ENCODE measurements at places on chromosomes 11 and 22. TPM values are rescaled to one million over a fixed set of nuclear protein-coding genes. Genes with fewer than 3 reads are reported as not detected.

DNA sequence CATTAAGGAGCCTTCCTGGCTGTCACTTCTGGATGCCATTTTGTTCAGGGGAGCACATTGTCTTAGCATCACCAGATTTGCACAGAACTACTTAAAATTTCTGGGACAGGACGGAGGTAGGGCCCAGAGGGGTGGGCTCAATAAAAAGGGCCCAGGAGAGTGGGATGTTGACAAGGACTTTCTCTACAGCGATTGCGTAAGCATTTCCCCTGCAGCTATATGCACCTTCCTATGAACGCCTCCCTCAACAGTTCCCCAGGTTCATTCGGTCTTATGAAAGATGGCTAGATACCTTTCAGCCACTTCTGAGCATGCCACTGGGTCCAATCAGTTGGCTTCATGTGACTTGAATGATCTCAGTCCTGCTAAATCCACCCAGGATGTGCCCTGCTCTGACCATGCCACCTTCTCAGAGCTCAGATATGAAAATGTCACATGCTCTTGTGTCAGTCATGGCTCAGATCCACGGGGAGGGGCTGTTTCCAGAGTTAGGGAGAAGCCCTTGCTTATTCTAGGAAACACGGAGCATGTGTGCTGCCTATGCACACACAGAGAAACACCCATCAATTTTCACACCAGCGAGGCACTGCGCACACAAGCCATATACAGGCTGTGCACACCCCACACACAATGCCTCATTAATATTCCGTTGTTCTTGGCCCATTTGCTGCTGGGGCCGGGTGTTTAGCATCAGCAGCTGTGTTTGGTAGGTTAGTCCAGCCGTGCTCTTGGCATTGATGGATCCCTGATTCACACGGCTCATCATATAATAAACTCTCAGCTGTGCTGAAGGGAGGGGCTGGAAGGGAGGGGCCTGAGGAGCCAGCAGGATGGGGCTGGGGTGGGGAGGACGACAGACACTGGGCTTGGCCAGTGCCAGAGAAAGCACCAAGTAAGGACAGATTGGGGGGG lies 52.5 kb upstream of the NNMT start:
- no peaks in the 10 kb centered on the region for H3K27me3 ChIP-seq
- H3K4me3 ChIP-seq = peak overlapping the region; percentile 57
- H3K27ac ChIP-seq = peak overlapping the region; percentile 88

DNA sequence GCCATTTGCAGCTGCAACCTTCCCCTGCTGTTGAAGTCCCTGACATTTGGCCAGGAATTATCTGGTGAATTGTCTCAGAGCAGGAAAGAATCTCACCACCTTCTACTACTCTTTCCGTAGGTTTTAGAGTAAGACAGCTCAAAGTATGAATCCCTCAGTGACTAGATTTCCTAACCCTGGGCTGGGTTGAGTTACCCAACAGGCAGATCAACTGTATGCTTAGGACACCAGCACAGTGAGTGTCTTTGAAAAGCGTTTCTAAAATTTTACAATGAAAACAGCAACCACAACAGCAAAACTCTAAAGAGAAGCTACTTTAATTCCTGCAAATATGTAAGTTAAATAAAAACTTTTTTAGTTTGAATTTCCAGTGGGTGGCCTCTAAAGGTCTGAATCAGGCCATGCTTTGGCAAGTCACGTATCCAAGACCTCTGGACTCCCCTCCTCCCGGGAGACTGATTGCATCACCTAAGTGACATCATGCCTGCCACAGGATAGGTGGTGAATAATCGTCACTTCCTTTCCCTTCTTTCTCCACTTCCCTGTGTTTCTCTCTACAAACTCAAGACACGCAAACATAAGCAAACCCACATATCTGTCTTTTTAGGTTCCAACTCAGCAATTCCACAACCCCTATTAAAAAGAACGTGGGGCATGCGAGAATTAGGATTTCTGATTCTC lies 7.8 kb downstream of the OR8B12 start:
- no peak overlapping the region for H3K27ac ChIP-seq
- no peaks in the 10 kb centered on the region for H3K4me1 ChIP-seq
- no peaks in the 10 kb centered on the region for H3K36me3 ChIP-seq

DNA sequence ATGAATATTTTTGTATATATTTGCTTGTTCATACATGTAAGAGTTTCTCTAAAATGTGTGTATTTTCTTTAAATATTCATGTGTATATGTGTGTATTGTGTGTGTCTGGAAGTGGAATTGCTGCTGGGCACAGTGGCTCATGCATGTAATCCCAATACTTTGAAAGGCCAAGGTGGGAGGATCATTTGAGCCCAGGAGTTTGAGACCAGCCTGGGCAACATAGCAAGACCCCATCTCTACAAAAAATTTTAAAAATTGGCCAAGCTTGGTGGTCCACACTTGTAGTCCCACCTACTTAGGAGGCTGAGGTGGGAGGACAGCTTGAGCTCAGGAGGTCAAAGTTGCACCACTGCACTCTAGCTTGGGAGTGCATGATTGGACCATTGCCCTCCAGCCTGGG lies 4.7 kb upstream of the LGR4 start:
- peaks cover 3% of the 10 kb centered on the region for H3K27me3 ChIP-seq
- peaks cover 3% of the 10 kb centered on the region for H3K36me3 ChIP-seq
- H3K27ac ChIP-seq = no peak overlapping the region

GRCh38 chr11:27120211-27120610 lies 79.6 kb downstream of the BBOX1 start:
- DNase-seq = no peak
- H3K27ac ChIP-seq = no peak overlapping the region
- no peaks in the 10 kb centered on the region for H3K27me3 ChIP-seq
- H3K36me3 ChIP-seq = peaks cover 4% of the 10 kb centered on the region

DNA sequence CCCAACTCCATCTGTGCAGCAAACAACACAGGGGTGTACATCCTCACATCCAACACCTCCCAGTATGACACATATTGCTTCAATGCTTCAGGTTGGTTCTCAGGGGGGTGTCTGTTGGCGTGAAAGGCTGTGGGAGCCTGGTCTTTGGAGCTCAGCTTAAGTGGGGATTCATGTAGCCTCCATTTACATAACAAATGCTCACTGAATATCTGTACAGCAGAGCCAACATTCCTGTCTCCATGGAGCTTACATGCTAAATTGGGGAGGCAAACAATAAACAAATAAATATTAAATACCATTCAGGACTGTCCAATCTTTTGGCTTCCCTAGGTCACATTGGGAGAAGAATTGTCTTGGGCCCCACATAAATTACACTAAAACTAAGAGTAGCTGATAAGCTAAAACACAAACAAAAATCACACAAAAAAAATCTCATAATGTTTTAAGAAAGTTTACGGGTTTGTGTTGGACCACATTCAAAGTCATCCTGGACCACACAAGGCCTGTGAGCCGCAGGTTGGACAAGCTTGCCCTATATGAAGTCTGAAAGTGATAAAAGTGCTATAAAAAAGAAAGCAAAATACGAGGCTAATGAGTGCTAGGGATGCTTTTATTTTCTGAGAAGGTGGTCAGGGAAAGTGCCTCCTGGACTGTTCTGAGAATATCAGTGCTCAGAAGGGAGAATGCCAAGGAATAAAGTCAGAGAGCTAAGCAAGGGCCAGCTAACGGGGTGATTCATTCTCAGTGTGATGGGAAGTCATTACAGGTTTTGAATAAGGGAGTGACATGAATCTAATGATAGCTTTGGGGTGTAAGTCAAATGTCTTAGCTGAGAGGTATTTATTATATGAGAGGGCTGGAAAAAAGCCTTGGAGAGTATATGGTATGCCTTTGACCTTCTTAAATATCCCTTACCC lies 41.6 kb downstream of the CD44 start:
- peaks cover 48% of the 10 kb centered on the region for H3K4me1 ChIP-seq
- no peaks in the 10 kb centered on the region for H3K27me3 ChIP-seq
- H3K4me3 ChIP-seq = no peak overlapping the region
- H3K36me3 ChIP-seq = no peaks in the 10 kb centered on the region
- no peak for DNase-seq
- peak overlapping the region; percentile 44 for H3K27ac ChIP-seq

LRRC74B gene
- total RNA-seq = not detected

DNA sequence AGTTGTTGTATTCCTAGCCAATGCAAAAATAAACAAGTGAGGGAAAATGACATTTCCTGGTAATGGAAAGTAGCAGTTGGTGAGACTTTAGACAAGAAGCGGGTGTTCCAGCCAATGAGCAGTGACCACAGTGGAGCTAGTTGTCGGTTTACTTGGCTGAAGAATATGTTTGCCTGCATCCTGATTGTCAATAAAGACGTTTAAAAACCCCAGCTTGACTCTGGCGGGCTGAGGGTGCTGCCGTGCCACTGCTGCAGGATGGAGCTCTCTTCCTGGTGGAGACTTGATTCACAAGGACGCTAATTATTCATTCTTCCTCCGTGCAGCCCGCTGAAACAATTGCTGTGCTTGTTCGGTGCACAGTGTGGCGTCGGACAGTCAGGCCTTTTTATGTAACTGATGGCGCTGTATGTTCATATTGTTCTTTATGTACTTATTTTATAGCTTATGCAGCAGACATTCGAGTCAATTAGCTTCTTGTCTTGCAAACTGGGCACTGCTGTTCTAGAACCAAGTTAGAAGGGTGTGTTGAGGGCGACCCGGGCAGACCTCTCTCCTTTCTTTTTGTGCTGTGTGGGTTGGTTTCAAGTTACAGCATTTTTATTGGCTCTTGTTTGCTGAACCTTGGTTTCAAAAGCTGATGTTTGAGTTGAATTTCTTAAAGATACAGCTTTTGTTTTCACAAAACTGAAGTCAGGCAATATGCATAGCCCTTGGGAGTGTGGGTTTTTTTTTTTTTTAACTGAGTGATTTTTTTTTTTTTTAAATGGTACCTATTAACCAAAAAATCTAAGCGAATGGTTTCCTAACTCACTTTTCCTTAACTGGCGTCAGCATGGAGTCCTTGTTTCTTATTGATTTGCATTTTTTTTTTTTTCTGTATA lies 153.9 kb downstream of the TEAD1 start:
- peak overlapping the region; percentile 91 for H3K4me3 ChIP-seq
- H3K27me3 ChIP-seq = no peaks in the 10 kb centered on the region
- peaks cover 81% of the 10 kb centered on the region for H3K4me1 ChIP-seq
- DNase-seq = no peak
- peaks cover 3% of the 10 kb centered on the region for H3K36me3 ChIP-seq

DNA sequence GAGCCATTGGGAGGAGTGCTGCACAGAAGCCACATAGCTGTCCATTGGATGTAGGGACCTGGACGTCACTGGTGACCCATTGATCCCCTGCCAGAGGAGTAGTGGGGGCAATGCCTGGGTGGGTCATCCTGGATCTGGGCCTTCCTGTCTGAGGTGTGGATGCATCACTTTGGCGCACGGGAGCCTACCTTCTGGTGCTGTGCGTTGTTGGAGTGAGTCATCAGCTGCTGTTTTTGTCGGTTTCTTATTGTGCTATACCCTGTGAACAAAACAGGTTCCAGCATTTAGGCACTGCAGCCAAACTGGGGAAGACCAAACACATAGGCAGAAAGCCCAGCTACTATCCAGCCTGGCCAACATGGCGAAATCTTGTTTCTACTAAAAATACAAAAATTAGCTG lies 3.2 kb downstream of the TAF6L start:
- H3K27ac ChIP-seq = no peak overlapping the region
- H3K36me3 ChIP-seq = peaks cover 16% of the 10 kb centered on the region
- no peaks in the 10 kb centered on the region for H3K27me3 ChIP-seq
- peak overlapping the region; percentile 59 for H3K4me3 ChIP-seq

GRCh38 chr11:122874991-122875390 lies 7.6 kb upstream of the JHY start:
- no peak overlapping the region for H3K27ac ChIP-seq
- no peak overlapping the region for H3K4me3 ChIP-seq
- no peaks in the 10 kb centered on the region for H3K36me3 ChIP-seq
- H3K4me1 ChIP-seq = peaks cover 20% of the 10 kb centered on the region
- no peak for DNase-seq

- H3K4me1 ChIP-seq = peaks cover 37% of the 10 kb centered on the region
- peak within 1 kb of the TSS; percentile 98 for H3K27ac ChIP-seq
- H3K27me3 ChIP-seq = no peaks in the 10 kb centered on the region
Measured at GRCh38 chr11:95066716-95067038, at the start of gene SRSF8. Gene SRSF8 (plus strand): TSS chr11:95066919. CDS start chr11:95067227, 308 bp downstream.

DNA sequence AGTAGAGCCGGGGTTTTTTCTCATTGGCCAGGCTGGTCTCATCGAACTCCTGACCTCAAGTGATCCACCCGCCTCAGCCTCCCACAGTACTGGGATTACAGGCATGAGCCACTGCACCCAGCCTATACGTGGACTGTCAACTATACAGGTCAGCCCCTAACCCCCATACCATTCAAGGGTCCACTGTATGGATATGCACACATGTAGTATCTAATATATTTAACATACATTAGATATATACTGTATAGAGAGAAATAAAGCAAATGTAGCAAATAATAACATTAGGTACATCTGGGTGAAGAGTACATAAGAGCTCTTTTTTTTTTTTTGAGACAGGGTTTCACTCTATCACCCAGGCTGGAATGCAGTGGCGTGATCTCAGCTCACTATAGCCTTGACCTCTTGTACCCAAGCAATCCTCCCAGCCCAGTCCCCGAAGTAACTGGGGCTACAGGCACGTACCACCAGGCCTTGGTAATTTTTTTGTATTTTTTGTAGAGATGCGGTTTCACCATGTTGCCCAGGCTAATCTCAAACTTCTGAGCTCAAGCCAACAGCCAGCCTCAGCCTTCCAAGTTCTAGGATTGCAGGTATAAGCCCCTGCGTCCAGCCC lies 1.5 kb upstream of the ATP5MGL start:
- DNase-seq = no peak
- peaks cover 17% of the 10 kb centered on the region for H3K4me1 ChIP-seq
- no peaks in the 10 kb centered on the region for H3K27me3 ChIP-seq
- no peak overlapping the region for H3K4me3 ChIP-seq
- H3K27ac ChIP-seq = no peak overlapping the region

- H3K4me1 ChIP-seq = peaks cover 7% of the 10 kb centered on the region
- H3K36me3 ChIP-seq = no peaks in the 10 kb centered on the region
- H3K4me3 ChIP-seq = no peak overlapping the region
- peaks cover 3% of the 10 kb centered on the region for H3K27me3 ChIP-seq
- no peak overlapping the region for H3K27ac ChIP-seq
- no peak for DNase-seq
Measured at GRCh38 chr22:29183971-29184848, 21.5 kb upstream of the EMID1 start.

NLRP14 gene
- total RNA-seq = 0.30 TPM

TCN2 gene
- 16.2 TPM for total RNA-seq

C11orf97 gene
- not detected for total RNA-seq

DNA sequence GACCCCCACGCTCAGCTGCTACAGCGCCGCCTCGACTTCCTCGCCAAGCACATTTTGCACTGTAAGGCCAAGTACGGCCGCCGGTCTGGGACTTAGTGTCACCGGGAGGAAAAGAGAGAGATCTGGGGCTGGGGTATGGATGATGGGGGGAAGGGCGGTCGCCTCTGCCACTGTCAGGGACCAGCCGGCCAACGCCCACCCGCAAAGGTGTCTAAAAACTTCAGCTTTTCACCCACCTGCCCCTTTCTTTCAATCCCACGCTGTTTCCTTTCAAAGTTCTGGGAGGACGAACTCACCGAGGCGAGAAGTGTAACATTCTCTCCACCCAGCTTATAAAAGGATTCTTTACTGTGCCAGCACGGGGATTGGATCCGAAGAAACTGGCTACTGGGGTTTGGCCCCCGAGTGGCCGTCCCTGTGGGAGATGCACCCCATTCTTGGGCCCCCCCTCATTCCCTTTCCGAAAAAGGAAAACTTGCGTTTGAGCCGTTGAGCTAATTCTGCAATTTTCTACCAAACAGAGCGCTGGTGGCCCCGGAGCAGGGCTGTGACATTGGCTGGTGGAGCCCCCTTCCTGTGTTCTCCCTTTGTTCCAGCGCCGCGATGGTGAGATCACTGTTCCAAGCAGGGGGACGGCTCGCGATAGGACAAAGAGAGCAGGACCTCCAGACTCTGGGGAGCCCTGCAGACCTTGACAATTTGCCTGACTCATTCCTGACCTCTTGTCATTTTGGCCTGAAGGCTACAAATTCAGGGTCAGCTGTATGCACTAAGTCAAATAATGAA lies 1.8 kb downstream of the FJX1 start:
- H3K27ac ChIP-seq = peak overlapping the region; percentile 98
- H3K4me1 ChIP-seq = peaks cover 50% of the 10 kb centered on the region
- peak; percentile 69 for DNase-seq
- H3K4me3 ChIP-seq = peak overlapping the region; percentile 95

NDUFS8 gene
- 155 TPM for total RNA-seq
